HuH-7.5 (cell line): ENCODE measurements at places on chromosomes 5 and 9.

DNA sequence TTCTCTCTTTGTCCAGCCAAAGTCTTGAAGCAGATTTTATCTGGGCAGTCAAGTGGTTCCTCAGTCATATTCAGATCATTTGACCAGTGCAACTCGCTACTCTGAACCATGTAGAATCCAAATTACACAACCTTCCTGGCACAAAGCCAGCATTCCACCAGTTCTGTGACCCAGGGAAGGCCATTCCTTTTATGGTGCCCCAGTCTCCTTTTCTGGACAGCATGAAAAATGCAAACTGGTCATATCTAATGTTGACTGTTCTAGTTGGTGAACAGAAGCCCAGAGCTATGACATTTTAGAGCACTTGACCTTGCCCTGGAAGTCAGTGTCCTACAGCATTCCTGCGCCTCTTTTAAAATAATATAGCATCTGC lies 364.6 kb downstream of the BRINP1 start:
- no peak for DNase-seq

- no peak for DNase-seq
These were observed 67.1 kb downstream of the COL5A1 start for GRCh38 chr9:134708672-134709038.

GRCh38 chr9:71609448-71609830 lies 158.9 kb downstream of the CEMIP2 start:
- no peak for DNase-seq

- no peak for DNase-seq
These were observed 148.7 kb downstream of the LURAP1L start for GRCh38 chr9:12923468-12924009.

DNA sequence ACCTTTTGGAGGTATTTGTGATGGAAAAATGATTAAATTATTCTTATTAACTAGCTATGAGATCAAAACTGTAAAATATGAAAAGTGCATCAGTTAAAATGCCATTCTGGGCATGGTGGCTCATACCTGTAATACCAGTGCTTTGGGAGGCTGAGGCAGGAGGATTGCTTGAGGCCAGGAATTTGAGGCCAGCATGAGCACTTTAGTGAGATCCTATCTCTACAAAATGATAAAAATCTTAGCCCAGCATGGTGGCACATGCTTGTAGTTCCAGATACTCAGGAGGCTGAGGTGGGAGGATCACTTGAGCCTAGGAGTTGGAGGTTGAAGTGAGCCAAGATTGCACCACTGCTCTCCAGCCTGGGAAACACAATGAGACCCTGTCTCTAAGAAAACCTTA lies 252.5 kb upstream of the SEMA6A start:
- no peak for DNase-seq

- no peak for DNase-seq
These were observed 166.0 kb upstream of the RGS7BP start for GRCh38 chr5:64339769-64340168.

GRCh38 chr9:78539904-78540303 lies 243.0 kb downstream of the PSAT1 start:
- DNase-seq: peak; percentile 19

DNA sequence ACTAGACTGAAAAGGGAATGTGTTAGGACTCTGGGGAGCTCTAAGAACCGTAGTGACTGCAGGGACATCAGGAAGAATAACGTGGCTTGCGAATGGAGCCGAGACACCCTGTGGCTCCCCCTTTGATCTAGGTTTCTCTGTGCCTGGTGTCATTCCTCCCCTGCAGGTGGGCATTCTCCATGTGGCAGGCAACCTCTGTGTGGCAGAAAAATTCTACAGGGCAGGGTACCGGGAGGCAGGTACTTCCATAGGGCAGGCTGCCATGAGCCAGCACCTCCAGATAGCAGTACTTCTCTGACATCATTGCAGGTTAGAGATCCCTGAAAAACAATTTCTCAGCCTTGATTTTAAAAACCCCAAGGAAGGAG lies 43.1 kb downstream of the ROPN1L start:
- no peak for DNase-seq

DNA sequence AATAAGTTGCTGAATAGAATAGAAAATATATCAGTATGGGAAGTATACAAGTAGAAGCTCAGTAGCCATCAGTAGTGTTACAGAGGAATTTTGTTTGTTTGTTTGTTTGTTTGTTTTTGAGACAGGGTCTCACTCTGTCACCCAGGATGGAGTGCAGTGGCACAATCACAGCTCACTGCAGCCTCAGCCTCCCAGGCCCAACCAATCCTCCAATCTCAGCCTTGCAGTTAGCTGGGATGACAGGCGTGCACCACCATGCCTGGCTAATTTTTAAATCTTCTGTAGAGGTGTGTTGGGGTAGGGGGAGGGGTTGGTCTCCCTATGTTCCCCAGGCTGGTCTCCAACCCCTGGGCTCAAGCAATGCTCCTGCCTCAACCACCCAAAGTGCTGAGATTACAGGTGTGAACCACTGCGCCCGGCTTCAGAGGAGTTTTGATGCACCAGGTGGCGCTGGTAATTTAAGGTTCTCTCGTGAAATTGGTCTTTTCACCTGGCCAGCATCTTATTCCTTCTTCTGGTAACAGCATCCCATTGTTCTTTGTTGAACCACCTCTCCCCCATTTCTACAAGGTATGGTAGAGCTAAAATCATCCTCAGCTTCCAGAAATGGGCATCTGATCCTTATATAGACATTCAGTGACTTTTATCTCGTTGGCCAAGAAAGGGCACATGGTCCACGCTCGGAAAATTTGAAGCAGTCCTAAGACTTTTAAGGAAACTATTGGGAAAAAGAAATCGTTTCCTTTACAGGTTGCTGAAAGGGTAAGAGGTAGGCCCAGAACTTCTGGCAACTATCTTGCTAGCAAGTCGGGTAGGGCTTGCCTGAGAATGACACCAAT lies 157.1 kb downstream of the ARRDC3 start:
- no peak for DNase-seq

DNA sequence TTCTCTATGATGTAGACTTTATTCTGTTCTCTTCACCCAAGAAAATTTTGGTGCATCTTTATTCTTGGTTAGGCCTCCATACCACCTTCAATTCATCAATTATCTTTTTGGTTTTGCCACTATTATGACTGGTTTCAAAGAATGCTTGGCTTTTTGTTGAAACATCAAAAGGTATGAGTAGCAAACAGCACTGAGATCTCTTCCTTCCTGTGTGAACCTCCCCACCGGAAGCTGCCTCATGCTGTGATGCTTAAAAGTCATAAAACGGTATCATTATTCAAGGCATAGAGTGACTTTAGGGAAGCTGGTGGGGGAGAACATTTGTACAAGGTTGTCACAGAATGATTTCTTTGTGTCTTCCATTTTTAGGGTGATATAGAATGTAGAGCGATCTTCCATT lies 70.6 kb downstream of the IQGAP2 start:
- no peak for DNase-seq

DNA sequence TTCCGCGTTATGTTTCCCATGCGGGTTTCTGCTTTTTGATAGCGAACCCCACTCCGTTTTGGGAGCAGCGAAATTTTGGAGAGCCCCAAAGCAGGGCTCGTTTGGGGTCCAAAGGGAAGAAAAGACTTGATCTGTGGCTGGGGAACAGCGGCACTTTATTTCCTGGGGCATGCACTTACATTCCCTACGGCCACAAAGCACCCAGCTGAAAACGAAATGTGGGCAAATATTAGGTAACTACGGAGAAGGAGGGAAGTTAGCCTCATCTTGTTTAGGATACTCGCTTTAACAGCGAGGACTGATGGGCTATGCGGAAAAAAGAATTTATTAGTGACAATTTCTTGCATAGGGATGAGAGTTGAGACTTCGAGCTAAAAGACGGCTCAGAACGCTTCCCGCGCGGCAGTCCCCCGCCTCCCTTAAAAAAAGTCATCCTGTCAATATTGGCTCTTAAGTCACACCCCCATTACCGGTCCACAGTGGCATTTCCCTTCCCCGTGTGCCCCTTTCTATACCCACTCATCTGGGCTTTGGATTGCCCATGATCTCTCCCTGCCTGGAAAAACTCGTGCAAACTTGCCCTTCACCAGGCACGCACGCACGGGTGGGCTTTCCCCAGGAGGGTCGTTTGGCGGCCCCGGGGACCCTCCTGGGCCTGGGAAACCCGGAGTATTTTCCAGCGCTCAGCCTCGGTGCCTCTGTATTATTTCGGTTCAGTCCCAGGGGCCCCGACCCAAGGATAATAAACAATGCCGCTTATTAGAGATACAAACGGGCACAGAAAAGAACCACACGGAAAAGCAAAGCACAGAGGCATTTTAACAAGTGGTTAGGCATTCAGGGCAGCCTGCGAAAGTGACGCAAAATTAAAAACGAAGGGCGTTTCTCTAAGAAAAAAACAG lies 35.8 kb upstream of the NFIB start:
- no peak for DNase-seq

DNA sequence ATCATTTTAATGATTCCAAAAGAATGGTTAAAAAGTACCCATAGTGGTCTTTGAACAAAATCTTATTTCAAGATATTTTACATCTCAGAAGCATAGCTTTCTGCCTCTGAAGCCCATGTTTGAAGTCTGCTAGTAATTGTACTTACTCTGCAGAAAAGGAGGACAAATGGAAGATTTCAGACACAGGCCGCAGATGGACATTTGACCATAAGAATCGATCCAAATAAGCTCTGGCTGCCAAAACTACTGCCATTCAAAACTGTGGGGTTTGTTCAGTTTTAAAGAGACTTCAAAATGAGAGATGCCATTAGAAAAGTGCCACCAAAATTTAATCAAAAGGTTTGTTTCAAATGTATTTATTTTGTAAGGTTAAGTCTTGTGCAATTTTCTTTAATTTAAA lies 306.7 kb downstream of the DTWD2 start:
- DNase-seq: no peak

DNA sequence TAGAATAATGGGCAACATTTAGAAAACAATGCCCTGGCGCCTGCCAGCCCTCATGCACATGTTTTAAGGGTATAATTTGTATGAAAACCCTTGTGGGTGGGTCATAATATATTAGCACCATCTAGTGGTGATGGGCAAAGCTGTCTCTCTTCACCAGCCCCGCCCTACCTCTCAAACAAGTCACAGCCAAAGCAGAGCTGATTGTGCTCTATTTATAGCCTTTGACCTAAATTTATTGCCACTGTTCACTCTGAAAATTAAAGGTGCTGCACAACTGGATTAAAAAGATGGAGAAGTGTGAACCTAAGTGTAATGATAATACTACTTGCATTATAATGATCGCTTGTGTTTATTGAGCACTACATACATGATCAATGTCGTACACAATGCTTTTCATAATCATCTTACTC lies 131.9 kb upstream of the ANKH start:
- DNase-seq: peak; percentile 64

DNA sequence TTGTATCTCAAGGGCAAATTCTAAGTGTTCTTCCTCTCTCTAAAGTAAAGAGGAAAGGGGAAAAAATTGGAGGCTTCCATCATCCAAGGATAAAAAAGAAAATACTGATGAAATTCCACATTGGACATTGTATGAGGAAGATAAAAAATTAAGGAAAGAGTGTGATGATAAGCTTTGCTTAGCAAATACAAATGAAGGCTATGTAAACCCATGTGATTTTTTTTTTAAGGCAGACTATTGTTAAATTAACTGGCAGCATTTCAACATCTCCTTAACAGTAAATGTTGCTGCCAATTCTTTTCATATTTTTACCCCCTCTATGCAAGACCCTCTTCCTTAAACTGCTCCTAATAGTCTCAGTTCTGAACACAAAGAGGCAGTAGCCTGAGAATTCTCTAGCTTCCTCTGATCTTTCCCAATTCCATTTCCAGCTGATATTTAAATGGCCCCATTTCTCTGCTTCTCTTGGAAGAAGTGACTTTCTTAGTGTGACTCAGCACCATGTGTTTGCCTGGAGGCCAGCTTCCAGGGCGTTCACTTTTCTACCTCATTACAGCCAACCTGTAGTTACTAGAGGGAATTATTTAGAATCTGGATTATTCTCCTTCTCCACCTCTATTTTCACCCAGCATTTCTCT lies 159.7 kb downstream of the TLE1 start:
- DNase-seq: no peak

DNA sequence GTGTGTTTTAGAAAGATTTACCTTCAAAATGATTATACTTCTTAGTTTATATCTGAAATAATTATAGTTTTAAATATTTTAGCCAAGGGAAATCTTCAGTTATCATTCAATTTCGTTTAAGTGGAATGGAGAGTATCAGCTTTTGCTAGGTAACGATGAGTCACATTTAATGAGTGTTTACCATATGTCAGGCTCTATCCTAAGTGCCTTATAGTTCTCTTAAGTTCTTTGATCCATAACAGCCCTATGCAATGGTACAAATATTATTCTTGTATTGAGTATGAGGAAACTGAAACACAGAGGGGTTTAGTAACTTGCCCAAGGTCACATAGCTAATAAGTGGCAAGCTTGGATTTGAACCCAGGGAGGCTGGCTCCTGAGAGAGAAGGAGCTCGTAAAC lies 37.5 kb upstream of the SHB start:
- no peak for DNase-seq

- DNase-seq: no peak
These were observed 193.1 kb downstream of the GABBR2 start for GRCh38 chr9:98515506-98516204.

- DNase-seq: peak; percentile 25
These were observed 608 bp downstream of the ELOVL7 start for GRCh38 chr5:60843386-60843935.

- no peak for DNase-seq
These were observed 82.2 kb downstream of the SHB start for GRCh38 chr9:37986771-37987258.

- no peak for DNase-seq
These were observed 68.4 kb downstream of the PBX3 start for GRCh38 chr9:125815568-125815967.

GRCh38 chr5:174723315-174723978 lies 935 bp upstream of the MSX2 start:
- no peak for DNase-seq

- no peak for DNase-seq
These were observed 32.1 kb upstream of the CLPTM1L start for GRCh38 chr5:1376981-1377380.

DNA sequence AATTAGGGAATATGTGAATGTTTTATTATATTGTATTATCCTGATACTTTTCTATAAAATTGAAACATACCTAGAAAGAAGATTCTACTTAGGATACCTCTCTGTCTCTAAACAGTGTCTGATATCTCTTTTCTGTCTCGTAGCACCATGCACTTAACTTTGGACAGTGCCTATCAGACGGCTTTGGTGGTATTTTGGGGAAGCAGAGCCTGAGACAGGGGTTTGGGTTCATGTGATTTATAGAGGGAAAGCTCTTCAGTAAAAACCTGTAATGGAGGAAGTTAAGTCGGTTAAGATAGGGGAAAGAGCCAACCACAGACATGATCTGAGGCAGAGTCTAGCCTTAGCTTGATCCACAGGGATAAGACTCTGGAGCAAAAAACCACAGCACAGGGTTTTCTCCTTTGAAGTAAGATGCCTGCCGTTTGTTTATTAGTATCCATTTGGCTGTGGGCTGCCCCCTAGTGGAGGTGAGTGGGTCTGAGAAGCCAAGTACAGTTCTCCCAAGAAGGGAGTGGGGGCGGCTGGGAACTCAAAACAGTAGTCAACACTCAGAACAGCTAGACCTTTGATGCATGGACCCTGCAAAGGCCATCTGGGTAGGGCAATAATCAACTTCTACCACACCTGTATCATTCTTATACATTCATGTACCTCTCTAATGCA lies 141.2 kb upstream of the ASTN2 start:
- DNase-seq: peak; percentile 48
